Right lung (tissue), 10 donors: ENCODE measurements at places on chromosomes 2 and 18. TPM values are rescaled to one million over a fixed set of nuclear protein-coding genes. Genes with fewer than 3 reads are reported as not detected.

Gene CYS1
- polyA plus RNA-seq = 15.6 TPM

Gene PLEK
- 11.2 TPM for polyA plus RNA-seq

Gene GALR1
- 0.10 TPM for polyA plus RNA-seq

Gene GAREM2
- polyA plus RNA-seq = 8.2 TPM

Gene OXER1
- 6.5 TPM for polyA plus RNA-seq
